Epithelial cell of alveolus of lung (primary cell): ENCODE measurements at places on chromosomes 3 and 15. TPM values are rescaled to one million over a fixed set of nuclear protein-coding genes. Genes with fewer than 3 reads are reported as not detected.

The ISLR gene
- 64.9 and 90.8 TPM in 2 replicates for total RNA-seq

The CDHR4 gene
- total RNA-seq, result 0.16 TPM in 1 of 2 replicates, not detected in the other

The GPR15 gene
- not detected in 2 replicates for total RNA-seq

The ARNT2 gene
- 4.8 and 5.3 TPM in 2 replicates for total RNA-seq

The ADAMTS7 gene
- 10.6 and 24.0 TPM in 2 replicates for total RNA-seq

The GOLGA8J gene
- total RNA-seq, result not detected in 2 replicates

The PP2D1 gene
- not detected in 2 replicates for total RNA-seq

The ACAP2 gene
- 24.8 and 42.4 TPM in 2 replicates for total RNA-seq

The ADCY5 gene
- total RNA-seq, result 0.13 and 0.16 TPM in 2 replicates

The CD86 gene
- total RNA-seq, result not detected in 2 replicates
